ENCODE measurements at places on chromosomes 3 and 15.

- DNase-seq: no peak
Measured at GRCh38 chr3:38143511-38143910, 5.0 kb downstream of the MYD88 start.

- no peak for DNase-seq
Measured at GRCh38 chr15:66017792-66018487, 148.6 kb downstream of the RAB11A start.

GRCh38 chr3:156642750-156643728 is 31.4 kb upstream of the TIPARP start:
- no peak for DNase-seq

- no peak for DNase-seq
Measured at GRCh38 chr15:42728560-42728959, 8.4 kb downstream of the CDAN1 start.

DNA sequence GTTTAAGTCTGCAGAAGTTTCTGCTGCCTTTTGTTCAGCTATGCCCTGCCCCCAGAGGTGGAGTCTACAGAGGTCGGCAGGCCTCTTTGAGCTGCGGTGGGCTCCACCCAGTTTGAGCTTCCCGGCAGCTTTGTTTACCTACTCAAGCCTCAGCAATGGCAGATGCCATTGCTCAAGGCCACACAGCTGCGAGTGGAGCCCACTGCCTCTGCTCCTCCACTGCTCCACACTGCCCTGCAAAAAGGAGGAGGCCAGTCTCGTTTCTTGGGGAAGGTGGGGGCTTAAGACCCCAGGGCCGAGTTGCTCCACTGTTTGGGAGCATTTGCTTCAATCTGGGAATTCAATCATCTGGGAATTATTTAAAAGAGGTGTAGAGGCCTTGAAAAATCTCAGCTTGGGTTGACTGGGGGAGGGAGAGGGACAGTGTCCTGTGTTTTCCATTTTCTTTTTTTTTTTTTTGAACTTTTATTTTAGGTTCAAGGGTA is 144.6 kb upstream of the MEF2A start:
- DNase-seq: peak; percentile 28

DNA sequence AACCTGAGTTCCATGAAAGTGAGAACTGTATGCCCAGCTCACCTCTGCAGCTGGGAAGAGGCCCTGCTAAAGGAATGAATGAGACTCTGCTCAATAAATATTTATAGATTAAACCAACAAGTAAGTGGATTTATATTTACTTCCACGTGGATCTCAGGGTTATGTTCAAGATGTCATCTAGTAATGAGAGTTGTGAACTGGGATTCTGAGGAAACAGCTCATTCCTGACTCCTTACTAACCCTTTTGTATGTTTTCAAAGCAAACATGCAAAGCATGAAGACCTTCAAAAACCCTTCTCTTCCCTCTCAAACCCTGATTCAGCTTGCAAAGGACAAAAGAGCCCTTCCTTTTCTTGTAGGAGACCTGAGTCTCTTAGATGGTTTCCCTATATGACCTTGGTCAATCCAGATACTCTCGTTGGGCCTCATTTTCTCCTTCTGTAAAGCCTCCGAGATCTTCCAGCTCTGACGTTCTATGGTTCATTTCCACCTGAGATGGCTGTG is 53.4 kb downstream of the LSM3 start:
- DNase-seq: no peak

- DNase-seq: no peak
Measured at GRCh38 chr3:46427916-46428833, 21.1 kb downstream of the CCRL2 start.

DNA sequence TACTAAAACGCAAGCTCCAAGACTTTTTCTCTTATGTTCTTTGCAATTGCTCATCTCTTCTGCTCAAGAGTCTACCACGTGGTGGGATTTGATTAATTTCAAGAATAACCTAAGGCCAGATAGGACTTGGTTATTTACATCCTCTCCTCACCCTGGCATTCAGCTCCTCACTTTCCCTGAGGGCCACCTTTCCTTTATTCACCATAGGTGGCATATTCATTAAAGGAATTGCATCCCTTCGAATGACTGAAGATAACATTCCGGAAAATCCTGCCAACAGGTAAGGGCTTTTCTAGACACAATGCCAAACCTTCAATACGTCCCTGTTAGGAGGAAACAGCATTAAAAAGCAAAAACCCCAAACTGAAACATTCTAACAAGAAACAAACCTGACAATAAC is 220.0 kb upstream of the KBTBD8 start:
- DNase-seq: no peak

GRCh38 chr3:138434875-138435772 is 708 bp downstream of the ESYT3 start:
- no peak for DNase-seq

GRCh38 chr3:46932455-46933225 is 43.9 kb downstream of the CCDC12 start:
- DNase-seq: no peak

DNA sequence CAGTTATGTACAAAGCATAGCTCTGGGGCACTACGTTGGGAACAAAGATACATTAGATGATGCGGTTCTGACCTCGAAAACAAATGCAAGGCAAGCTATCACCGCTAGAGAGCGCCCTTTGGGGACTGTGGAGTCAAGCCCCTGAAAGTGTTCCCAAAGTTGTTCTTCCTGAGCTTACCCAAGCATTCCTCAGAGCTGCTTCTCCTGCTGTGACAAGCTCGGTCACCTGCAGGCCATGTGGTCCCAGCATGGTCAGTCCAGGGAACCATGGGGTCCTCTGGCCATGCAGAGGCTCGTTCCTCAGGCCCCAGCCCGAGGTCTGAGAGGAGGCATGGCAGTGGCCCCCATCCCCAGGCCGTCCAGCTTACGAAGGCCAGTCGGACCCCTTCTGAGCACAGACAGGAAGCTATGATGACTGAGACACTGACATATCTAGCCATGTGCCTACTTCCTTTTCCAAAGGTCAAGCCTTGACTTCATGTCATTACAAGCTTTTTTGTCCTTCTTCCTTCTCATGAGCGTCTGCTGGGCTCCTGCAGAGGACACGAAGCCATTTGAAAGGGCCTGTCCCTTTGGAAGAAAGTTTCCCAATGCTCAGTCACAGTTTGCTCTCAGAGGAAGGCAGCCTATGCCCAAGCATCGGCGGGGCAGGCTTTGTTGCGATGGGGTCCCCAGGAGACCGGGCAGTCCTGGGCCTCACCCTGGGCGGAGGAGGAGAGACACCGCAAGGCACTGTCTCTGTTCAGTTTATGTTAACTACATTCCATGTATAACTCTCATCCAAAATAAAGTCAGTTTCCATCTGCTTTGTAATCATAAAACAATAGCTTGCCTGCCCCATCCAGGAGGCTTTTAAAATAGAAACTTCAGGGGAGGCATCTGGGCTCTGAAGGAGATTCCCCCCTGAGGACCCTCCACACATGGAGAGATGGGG is 79.3 kb downstream of the ATP10A start:
- no peak for DNase-seq

- DNase-seq: no peak
Measured at GRCh38 chr3:27633224-27633545, 88.9 kb downstream of the EOMES start.

DNA sequence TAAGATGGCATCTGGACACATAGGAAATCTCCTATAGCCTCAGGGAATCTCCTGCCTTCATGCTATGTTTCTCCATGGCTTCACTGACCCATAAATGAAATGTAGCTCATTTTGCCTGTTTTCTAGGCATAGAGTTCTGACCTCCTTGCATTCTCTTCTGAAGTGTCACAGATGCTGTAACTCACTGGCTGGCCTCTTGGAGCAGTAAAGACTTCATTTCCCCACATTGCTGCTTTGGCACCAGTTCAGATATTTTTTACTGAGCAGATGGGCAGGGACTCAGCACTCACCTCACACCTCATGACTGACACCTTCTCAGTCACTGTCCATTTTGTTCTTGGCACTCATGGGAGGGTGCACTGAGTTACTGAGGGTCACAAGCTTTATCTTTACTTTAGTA is 286.7 kb upstream of the TGFBR2 start:
- DNase-seq: peak; percentile 3

- no peak for DNase-seq
Measured at GRCh38 chr15:40990789-40991188, 37.5 kb downstream of the CHAC1 start.

DNA sequence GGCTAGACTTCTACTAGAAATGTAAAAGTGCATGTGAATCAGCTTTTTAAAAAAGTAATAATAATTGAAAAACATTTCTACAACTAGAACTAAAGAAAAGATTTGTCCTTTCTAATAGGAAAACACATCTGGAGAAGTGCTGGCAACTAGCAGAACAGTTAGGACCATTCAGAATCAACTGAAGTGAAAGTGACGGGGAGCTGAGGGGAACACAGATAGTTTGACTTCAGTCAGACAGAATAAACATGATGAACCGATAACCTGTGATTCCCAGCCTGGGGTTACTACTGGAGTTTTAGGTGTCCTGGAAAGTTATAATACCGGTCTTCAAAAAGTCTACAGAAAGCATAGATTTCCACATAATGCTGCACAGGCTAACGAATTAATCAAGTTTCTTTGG is 28.1 kb downstream of the OPA1 start:
- DNase-seq: no peak

GRCh38 chr3:95277613-95278012 is 1214.8 kb downstream of the NSUN3 start:
- no peak for DNase-seq

DNA sequence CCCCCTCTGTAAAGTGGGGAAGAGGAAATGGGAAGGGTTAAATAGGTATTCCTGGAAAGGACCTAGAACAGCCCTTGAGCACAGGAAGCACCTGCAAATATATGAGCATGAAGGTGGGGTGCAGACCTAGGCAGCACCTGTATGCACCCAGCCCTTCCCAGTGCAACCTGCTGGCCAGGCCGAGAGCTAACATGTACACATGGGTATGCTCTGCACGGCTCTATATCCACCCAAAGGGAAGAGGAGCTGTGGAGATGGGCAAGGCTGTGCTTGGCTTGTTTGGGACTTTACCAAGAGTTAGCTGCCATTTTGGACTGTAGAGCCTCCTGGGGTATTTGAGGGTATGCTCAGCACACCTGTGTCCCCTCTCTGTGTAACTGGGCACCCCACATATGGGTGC is 171.2 kb downstream of the KLF13 start:
- DNase-seq: no peak

GRCh38 chr15:22735781-22736180 is 50.7 kb upstream of the NIPA1 start:
- DNase-seq: no peak

Data from stimulated activated CD8-positive, alpha-beta memory T cell treated with anti-CD3 and anti-CD28 coated beads, Interleukin-12 subunit alpha, Interleukin-12 subunit beta, amount 100 ng/mL, for 1 hour (primary cell).